ENCODE measurements at places on chromosomes 2 and 18. TPM values are rescaled to one million over a fixed set of nuclear protein-coding genes. Genes with fewer than 3 reads are reported as not detected.

- no peak overlapping the region for H3K27ac ChIP-seq
- H3K27me3 ChIP-seq, result no peaks in the 10 kb centered on the region
- H3K36me3 ChIP-seq, result no peaks in the 10 kb centered on the region
- peaks cover 20% of the 10 kb centered on the region for H3K4me1 ChIP-seq
These were observed 84.5 kb downstream of the POU3F3 start for GRCh38 chr2:104938231-104938941.

DNA sequence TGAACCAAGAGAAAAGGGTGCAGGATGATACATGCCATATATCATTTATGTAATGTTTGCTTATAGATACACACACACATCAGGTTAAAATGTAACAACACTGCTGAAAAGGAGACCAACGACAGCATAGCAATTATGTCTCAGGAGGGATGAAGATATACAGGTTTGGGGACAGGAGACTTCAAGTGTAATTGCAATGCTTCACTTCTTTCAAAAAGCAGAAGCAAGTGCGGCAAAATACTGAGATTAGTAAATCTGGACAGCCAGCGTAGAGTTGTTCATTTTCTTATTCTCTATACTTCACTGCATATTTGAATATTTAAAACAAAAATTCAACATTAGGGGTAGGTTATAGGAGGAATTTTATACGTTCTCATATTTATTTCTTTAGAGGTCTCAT, 87.2 kb downstream of the L3MBTL4 start:
- H3K27me3 ChIP-seq, result no peaks in the 10 kb centered on the region
- H3K36me3 ChIP-seq, result no peaks in the 10 kb centered on the region
- H3K4me1 ChIP-seq, result no peaks in the 10 kb centered on the region
- H3K27ac ChIP-seq, result no peak overlapping the region

The AMER3 gene
- total RNA-seq, result under 0.01 TPM

The ATG16L1 gene
- 23.4 TPM for total RNA-seq

DNA sequence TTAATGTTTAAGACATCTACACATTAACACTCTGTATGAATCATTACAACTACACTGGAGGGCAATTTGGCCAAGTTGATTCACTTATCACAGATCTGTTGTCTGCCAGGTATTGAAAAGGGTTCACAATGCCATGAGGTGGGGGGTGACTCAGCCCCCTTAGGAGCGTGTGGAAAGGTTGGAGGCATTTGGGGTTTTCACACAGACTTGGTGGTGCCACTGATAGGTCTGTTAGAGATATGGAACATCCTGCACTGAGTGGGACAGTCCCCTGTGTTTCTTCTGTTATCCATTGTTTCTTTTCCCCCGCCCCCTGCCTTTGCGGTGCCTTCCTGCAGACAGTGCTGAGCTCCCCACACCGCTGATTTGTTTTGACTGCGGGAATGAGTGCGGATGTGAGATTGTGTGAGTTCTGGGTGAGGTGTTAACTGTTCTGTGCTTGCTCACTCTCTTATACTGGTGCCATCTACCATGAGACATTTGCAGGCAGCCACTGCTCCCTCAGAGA, 9.3 kb upstream of the TSN start:
- no peak overlapping the region for H3K27ac ChIP-seq
- H3K4me1 ChIP-seq, result no peaks in the 10 kb centered on the region
- no peaks in the 10 kb centered on the region for H3K27me3 ChIP-seq
- no peak for DNase-seq
- no peak overlapping the region for H3K4me3 ChIP-seq

The PTGR3 gene
- total RNA-seq, result 7.8 TPM

GRCh38 chr18:37659906-37660305, 94.3 kb upstream of the CELF4 start:
- no peak overlapping the region for H3K27ac ChIP-seq
- H3K4me3 ChIP-seq, result no peak overlapping the region
- H3K36me3 ChIP-seq, result no peaks in the 10 kb centered on the region
- DNase-seq, result no peak
- H3K4me1 ChIP-seq, result no peaks in the 10 kb centered on the region
- H3K27me3 ChIP-seq, result no peaks in the 10 kb centered on the region

The TUBA3E gene
- total RNA-seq, result 0.05 TPM

GRCh38 chr2:20567926-20568179, 83.0 kb downstream of the HS1BP3 start:
- DNase-seq, result no peak
- no peaks in the 10 kb centered on the region for H3K4me1 ChIP-seq
- no peak overlapping the region for H3K27ac ChIP-seq
- H3K27me3 ChIP-seq, result no peaks in the 10 kb centered on the region
- H3K4me3 ChIP-seq, result no peak overlapping the region

DNA sequence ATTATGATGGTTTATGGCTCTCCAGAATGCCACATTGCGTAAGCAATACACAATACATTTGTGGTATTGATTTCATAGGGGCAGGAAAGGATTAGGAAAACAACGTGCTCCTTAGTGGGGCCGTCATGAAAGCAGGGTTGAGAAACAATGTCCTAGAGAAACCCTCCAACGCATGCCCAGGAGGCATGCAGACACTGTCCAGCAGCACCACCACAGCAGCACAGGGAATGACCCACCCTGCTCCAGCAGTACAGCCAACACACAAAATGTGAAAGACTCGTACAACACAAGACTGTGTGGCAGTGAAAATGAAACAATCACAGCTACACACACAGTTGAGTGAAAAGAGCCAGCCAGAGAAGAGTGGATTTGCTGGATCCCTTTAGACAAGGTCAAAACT, 66.3 kb downstream of the FAM168B start:
- no peak overlapping the region for H3K4me3 ChIP-seq
- no peaks in the 10 kb centered on the region for H3K27me3 ChIP-seq
- no peak for DNase-seq
- no peaks in the 10 kb centered on the region for H3K36me3 ChIP-seq

The FAM168B gene
- 31.4 TPM for total RNA-seq

DNA sequence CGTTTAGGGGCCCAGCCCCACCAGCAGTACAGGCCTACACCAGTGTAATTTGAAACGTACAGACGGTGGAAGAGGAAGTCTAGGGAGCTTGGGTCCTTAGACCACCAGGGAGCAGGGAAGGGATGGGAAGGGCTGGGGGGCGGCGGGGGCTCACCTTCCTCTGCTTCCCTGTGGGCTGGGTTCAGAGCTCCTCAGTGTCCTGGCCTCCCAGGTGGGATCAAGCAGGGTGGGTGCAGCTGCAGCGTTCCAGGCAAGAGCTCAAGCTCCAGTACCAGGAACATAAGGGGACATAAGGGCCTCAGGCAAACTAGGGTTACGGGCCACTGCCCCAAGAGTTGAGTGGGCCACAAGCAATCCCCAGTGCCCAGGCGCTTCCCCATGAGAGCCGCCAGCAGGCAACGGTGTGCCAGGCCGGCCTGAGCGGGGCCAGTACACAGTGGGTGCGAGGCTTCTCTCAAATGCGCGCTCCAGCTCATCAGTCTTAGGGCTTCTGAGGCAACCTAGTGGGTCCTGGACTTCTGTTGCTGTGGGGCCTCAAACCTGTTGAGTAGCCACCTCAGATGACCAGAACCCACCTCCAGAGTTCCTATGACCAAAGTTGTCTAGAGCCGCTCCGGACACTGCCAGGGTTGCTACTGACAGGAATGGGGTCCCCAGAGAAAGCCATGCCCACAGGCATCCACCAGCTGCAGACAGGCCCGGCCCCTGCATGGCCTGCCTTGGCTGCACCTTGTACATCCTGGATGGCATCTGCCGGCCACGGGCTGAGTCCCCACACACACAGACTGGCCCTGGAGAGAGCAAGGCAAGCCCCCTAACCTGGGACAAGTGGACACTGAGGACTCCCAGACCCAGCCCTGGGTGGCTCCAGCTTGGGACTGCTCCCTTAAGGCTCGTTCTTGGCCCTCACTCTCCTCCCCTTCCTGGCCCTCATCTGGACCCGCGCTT, 5.2 kb downstream of the ANKRD23 start:
- peaks cover 13% of the 10 kb centered on the region for H3K36me3 ChIP-seq
- H3K4me1 ChIP-seq, result peaks cover 20% of the 10 kb centered on the region
- no peak overlapping the region for H3K27ac ChIP-seq
- no peaks in the 10 kb centered on the region for H3K27me3 ChIP-seq
- H3K4me3 ChIP-seq, result no peak overlapping the region

GRCh38 chr2:66212749-66213148, 222.2 kb upstream of the MEIS1 start:
- H3K4me3 ChIP-seq, result no peak overlapping the region
- DNase-seq, result no peak
- no peak overlapping the region for H3K27ac ChIP-seq

DNA sequence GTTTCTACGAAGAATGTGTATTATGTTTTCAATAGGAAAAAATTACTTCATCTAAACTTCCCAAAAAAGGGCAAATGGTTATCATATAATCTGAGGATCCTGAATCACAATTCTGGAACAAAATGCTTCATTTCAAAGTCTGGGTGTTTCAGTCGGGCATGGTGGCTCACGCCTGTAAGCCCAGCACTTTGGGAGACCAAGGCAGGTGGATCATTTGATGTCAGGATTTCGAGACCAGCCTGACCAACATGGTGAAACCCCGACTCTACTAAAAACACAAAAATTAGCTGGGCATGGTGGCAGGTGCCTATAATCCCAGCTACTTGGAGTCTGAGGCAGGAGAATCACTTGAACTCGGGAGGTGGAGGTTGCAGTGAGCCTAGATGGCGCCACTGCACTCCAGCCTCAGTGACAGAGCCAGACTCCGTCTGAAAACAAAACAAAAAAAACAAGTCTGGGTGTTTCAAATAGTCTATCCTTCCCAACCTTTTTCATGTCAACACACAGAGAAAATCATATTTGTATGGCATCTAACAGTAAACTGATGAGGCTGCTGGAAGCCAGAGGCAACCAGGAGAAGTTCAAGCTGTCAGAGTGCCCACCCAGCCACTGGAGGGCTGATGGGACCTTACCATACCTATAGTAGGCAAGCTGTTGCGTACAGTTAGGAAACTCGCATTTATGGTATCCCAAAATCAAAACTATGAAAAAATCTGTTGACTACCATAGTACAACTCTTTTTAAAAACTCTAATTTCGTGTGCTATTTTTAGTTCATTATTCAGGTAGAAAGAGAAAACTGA, 14.6 kb downstream of the NBAS start:
- no peak overlapping the region for H3K4me3 ChIP-seq
- no peaks in the 10 kb centered on the region for H3K4me1 ChIP-seq
- no peak overlapping the region for H3K27ac ChIP-seq
- H3K27me3 ChIP-seq, result no peaks in the 10 kb centered on the region
- no peak for DNase-seq

Data from thymus (tissue), 14 donors.